ENCODE measurements at places on chromosomes 3 and 15. TPM values are rescaled to one million over a fixed set of nuclear protein-coding genes. Genes with fewer than 3 reads are reported as not detected.

DNA sequence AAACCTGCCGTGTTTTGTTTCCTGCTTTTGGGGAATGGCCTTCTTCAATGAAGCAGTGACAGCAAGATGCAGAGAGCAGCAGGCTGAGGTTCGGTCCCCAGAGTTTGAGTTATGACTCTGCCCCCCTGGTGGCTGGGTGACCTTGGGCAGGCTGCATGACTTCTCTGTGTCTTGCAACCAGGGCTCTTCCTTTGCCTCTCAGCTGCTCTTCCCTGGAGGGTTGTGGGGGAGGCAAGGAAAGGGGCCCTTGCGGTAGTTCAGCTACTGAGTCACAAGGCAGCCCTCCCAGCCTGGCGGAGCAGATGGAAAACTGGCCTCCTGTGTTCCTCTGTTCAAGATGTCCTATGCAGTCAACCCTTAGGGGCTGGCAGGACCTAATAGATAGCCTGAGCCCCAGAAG, 17.1 kb downstream of the CTXND1 start:
- DNase-seq = no peak

DNA sequence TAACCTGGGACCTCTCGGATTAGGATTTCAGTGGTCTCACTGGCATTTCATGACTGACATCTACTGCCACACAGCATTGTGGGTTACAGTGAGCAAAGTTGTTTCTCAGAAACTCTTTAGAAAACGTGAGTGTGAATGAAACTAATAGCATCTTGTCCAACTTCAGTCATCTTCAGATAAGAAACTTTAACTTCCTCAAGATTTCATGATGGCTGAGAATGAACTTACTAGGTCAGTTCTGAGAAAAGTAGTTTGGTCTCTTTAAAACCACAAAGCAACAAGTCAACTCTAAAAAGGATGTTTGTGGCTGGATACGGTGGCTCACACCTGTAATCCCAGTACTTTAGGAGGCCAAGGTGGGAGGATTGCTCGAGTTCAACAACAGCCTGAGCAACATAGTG, 14.2 kb upstream of the HOMER2 start:
- DNase-seq = no peak

DNA sequence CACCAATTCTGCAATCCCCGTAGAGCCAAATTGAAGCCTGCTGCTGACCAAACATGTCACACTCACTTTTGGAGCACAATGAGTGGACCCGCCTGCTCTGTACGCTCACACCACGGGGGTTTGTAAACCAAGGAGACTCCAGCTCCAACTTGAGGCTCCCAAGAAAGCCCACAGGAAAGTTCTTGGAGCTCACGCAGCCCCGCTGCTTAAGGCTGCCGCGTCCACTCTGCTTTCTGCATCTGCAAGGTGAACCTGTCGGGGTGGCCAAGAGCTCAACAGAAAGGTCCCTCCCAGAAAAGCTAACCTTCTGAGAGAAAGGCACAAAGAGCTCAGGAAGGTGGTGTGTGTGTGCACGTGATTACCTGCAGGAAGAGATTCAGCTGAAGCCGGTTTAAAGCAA, 94.9 kb downstream of the PCSK6 start:
- DNase-seq = no peak

DNA sequence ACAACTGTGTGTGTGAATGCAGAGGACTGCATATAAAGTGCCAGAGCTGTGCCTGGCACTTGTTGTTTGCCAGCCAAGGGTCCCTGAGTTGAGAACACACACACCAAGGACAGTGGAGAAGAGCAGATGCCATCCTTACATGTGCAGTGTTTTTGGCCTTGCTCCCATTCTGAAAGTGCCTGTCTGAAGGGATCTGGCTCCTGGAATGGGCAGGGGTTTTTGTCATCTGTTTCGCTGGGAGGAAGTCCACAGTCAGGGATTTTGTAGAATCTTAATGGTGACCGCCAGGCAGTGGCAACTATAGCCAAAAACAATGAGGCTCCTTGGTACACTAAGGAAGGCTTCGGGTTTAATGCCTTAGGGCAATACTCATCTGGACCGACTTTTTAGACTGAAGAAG, 63.7 kb downstream of the DUT start:
- DNase-seq = no peak

PCSK6 gene
- 14.1 TPM for total RNA-seq

ZPLD1 gene
- total RNA-seq = 0.16 TPM

RABL3 gene
- 19.1 TPM for total RNA-seq
